ENCODE measurements at places on chromosomes 3 and 15.

- DNase-seq: no peak
These were observed 6.0 kb upstream of the HACD2 start for GRCh38 chr3:123590685-123591450.

DNA sequence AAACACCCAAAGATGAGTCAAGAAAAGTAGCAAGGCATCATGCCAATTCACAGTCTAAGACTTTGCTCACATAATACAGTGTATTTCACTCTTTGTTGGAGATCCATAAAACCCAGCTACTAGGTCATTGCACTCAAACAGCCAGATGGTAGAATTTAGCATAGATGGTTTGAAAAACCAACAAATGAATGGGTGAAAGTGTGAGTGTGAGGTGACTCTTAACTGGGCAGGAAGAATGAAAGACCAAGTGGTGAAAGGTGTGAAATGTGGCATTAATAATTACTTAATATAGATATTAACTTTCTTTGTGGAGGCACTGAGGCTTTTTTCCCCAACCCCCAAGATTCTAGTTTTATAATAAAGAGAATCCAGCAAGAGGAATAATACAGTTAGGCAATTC lies 159.5 kb downstream of the SQOR start:
- DNase-seq: no peak

- DNase-seq: no peak
These were observed 69.3 kb upstream of the RGMA start for GRCh38 chr15:93158097-93158900.

DNA sequence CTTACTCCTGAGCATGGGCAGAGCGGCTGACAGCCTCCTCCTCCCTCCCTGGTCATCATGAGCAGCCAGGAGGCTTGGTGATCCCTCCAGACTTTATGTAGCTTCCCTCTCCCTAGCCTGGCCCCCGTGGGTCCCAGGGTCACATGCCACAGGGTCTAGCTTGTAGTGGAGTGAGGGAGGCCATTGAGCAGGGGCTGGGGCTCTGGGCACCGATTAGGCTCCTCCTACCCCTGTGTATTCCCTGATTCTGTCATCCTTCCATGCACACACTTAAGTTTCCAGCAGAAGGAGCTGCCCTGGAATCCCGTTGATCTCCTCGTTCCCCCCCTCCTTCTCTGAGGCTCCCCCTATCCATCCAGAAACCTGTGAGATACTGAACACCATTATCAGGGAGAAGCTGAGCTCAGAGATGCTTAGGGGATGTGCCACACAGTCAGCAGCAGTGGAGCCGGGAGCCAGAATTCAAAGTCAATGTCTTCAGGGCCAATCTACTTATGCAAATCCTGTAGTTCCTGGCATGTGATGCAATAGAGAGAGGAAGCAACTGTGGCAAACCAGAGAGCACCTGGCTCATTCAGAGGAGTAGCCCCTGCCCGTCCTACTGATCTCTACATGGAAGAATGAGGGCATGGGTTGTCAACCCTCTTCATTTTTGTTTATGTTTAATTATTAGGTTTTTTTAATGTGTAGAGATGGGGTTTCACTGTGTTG lies 17.2 kb downstream of the CCDC33 start:
- no peak for DNase-seq

GRCh38 chr3:171615281-171615680 lies 155.1 kb upstream of the TNIK start:
- DNase-seq: no peak

- DNase-seq: no peak
These were observed 24.8 kb upstream of the PDCD6IP start for GRCh38 chr3:33773637-33774036.

- no peak for DNase-seq
These were observed 45.8 kb downstream of the ADPGK start for GRCh38 chr15:72737723-72738122.

GRCh38 chr3:142987707-142988106 lies 13.7 kb upstream of the U2SURP start:
- DNase-seq: no peak

GRCh38 chr3:58026598-58026997 lies 18.4 kb downstream of the FLNB start:
- DNase-seq: no peak
